ENCODE measurements at places on chromosomes 7 and 10.

DNA sequence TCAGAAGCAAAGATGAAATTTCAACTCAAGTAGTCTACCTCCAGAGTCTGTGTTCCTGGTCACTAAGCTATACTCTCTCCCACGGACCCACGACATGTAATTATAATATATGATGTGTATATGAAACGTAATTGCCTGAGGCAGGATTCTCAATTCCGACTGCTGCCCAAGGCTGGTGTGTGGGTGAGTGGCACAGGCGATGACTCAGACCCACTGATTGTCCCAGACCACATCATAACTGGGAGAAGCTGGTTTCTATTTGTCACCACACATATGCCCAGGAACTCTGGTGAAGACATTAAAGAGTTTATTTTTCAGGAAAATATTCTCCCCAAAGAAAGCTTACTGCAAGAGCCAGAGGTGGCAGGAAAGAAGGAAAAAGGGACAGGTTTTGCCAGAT lies 219.3 kb downstream of the JAZF1 start:
- DNase-seq = no peak

DNA sequence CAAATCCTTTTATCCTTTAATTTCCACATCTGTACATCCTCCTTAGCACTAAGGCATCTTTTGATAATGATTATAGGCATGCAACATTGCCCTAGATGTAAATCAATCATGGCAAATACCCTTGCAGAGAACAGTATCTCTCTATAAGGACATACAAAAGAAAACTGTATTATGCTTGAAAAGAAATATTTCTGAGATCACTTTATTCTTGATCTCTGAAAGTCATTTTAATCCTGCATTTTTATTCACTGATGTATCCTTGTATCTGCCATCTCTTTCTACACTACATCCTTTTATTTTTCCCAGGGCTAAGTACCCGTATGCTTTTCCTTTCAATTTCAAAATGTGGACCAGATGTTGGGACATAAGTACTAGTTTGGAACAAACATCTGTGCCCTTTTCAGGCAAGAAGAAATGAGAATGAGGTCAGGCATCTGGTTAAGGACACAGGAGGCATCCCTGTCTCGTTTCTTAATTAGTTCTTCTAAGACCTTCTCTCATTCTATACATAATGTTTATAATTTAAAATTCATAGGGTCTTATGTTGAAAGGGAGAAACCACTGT lies 338.6 kb downstream of the CNTNAP2 start:
- no peak for DNase-seq

DNA sequence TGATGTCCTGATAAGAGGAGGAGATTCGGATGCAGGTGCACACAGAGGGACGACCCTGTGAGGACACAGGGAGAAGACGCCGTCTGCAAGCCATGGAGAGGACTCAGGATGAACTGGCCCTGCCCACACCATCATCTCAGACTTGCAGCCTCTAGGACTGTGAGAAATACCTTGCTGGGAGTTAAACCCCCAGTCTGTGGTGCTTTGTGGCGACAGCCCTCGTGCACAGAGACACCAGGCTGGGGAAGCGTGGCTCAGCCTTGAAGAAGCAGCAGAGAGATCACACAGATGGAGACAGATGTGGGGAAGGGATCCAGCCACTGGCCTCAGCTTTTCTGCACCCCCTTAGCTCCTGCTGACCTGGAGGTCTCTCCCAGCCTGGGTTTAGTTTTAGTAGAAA lies 26.3 kb upstream of the PITRM1 start:
- no peak for DNase-seq

GRCh38 chr7:73894733-73895551 lies 34.0 kb downstream of the TMEM270 start:
- DNase-seq = no peak

GRCh38 chr10:119498889-119499676 lies 43.4 kb downstream of the RGS10 start:
- DNase-seq = no peak

- DNase-seq = no peak
These were observed 1133.4 kb downstream of the CNTNAP2 start for GRCh38 chr7:147249956-147250355.

DNA sequence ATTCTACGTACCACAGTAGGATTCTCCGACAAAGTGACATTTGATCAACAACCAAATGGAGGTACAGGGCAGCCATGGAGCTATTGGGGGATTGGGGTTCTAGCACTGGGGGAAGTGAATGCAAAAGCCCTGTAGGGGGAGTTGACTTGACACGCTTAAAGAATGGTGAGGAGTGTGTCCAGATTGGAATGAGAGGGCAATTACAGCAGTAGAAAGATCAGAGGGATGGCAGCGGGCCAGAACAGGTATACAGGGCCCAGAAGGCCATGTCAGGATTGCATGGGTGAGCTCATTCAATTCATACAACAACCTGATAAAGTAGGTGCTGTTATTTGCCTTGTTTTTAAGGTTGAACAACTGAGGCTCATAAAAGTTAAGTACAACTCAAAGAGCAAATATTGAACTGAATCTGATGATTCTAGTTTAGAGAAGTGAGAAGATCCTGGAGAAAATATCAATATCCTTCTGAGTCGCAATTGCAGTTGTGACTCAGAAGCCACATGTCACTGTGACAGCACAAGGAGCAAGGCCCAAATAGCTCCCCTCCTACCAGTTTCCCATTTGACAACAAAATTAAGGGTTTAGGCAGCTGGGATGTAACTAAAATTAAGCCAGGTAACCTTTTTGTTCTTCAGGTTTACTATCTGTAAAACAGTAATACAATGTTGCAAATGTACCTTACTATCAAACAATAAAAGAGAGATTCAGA lies 28.0 kb upstream of the CTTNBP2 start:
- DNase-seq = no peak

DNA sequence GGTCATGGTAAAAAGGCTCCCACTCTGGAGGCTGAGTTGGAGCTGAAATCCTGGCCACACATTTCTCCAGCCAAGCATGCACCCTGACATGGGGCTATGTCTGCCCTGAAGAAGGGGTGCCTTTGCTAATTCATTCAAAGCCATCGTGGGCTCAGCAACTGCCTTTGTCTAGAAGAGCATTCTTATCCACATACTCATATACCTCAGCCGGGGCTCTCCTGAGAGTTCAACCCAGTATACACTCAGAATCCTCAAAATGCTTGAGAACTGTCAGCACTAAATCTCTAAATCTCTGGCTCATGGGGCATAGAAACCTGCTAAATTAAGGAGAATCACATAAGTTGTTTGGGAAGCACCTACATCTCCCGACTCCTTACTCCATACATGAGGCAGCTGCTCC lies 89.3 kb downstream of the MRPL32 start:
- DNase-seq = no peak

DNA sequence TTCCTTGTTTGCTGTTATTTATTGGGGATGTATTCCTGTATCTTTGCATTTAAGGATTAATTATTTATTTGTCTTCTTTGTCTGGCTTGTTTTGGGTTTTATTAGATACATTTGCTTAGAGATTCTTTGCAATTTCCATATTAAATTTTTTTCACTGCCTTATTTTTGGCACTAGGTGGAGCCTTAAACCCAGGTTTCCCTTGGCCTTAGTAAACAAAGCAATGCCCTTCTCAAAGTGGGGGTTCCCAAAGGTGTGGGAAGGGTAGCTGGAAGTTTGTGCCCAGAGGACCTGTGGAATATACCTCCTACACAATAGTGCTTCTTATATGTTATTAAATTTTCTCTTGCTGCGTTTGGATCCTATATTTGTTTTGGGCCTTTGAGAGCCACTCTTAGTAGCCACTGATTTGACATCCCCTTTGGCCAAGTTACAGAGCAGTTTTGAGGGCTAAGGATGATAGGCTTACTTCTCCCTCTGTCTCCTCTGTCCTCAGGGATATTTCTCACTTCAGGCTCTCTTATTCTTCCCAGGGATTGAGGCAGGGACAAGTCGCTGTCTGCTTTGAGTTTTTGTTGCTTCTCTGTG lies 162.3 kb downstream of the ITGB1 start:
- DNase-seq = peak; percentile 1

DNA sequence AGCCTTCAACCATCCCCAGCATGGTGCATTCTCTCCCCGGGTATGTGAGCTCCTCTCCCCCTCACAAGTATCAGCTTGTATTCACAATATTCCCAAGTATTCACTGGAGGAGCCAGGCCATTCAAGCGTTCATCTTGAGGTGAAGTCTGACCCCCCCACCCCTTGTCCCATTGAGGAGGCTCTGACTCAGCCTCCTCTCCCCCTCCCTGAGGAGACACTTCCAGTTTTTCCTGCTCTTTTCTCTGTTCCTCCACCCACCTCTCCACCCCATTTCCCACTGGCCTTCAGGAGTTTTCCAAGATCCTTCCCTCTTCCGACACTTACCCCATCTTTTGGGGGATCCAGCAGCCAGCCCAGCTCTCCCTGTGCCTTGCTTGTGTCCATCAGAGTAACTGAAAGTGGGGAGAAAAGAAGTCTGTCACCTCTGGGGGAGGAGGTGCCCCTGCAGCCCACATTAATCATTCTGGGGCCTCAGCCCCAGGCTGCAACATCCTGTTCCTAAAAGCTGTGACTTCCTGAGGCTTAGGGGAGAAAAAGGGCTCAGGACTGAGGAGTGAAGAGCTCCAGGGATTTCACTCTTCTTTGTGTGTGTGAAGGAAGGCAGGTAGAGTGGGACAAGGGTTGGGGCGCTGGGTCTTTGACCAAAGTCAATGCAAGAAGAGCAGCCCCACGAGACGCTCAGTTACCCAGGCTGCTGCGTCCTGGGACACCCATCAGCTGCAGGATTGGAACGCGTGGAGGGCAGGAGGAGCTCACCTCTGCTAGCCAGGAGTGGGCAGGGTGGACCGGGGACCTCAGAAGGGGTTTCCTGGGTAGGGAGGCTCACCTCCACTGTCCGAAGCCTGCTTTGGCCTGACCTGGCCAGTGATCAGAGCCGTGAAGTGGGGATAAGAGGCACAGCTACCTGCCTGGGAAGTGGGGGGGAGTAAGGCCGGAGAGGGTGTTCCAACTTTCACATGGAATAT lies 1.1 kb downstream of the EPHA1 start:
- no peak for DNase-seq
